GM13977 (cell line): ENCODE measurements at places on chromosomes 7 and 10.

- DNase-seq = no peak
These were observed 212.6 kb downstream of the PTPRN2 start for GRCh38 chr7:158375034-158375433.

- DNase-seq = no peak
These were observed 88.7 kb downstream of the ADARB2 start for GRCh38 chr10:1648648-1649047.

GRCh38 chr7:14395860-14396259, 406.4 kb upstream of the ETV1 start:
- DNase-seq = no peak

DNA sequence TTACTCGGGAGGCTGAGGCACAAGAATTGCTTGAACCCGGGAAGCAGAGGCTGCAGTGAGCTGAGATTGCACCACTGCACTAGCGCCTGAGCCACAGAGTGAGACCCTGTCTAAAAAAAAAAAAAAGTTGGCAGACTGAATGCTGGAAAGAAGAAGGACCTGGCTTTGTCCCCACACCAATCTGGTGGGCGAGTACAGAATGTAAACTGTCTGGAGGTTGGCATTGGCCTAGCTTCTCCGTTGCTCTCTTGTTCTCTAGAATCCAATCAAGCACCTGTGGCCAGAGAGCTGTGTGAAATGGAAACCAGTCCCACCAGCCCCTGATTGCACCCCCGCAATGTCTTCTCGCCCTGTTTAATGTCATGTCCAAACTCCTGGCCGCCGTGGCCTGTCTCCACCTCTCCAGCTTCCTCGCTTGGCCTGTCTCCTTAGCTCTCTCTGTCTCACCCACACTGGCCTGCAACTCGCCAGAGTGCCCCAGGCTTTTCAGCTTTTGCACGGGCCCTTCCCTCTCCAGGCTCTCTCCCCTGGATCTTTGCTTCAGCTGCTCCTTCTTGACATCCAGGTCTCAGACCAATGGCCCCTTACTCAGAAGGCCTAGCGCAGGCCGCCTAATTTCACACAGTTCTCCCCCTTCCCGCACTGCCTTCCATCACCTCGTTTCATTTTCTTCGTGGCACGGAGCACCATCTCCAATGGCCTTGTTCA, 670 bp upstream of the AGK start:
- DNase-seq = peak; percentile 21

DNA sequence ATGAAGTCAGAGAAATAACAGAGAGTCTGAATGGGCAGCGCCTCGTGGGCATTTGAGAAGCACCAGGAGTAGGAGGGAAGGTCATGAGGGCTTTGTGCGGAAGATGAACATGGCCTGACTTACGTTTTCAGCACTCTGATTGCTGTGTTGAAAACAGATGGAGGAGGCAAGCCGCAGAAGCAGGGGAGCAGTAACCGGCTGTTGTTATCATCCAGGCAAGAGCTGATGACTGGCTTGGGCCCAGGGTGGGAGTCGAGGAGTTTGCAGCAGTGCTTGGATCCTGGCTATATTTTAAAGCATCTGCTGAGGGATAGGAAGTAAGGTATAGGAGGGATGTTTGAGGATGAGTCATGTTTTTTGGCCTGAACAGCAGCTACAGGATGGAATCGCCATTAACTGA, 12.7 kb upstream of the PDLIM1 start:
- no peak for DNase-seq

DNA sequence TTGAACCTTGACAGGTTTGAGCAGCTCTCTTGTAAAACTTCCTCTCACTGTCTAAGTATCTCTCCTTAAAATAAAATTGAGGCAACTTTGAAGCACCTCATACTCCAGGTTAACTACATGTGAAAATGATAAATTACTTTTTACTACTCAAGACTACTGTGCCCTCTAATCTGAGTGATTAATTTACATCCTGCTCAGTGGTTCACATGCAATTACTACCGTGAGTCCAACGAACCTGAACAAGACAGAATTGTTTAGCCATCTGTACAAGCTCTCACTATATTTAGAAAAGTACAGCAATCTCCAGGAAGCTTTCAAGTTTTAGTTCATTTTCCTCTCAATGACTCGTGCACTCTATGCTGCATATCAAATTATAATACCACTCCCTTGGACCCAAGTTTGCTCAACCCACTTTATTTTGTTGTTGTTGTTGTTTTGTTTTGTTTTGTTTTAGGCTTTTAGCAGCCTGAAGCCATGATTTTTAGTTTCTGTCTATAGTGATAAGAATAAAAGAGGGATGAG, 21.2 kb downstream of the PDE1C start:
- DNase-seq = no peak

- no peak for DNase-seq
These were observed 8.3 kb upstream of the RHOBTB1 start for GRCh38 chr10:60952067-60952845.

- DNase-seq = peak; percentile 26
These were observed 20.6 kb downstream of the HYAL4 start for GRCh38 chr7:123865517-123866117.

DNA sequence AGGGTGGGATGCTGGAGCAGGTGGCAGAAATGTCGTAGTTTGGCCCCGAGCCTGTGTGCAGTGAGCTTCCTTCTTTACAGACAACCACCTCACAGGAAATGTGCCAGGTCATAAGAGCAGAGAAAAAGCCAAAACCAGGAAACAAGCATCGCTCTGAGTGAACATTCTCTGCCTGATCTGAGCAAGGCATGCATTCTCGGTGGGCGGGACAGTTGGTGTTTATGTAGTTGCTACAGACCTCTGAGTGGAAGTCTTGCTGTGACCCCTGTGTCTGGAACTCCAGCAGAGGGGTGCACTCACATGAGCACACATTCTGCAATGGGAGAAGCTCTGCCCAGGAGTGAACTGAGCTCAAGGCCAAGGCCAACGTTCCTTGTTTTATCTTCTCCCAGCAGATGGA, 230.1 kb downstream of the TCERG1L start:
- DNase-seq = no peak

GRCh38 chr7:100675581-100676350, 2.2 kb downstream of the GNB2 start:
- DNase-seq = peak; percentile 89

DNA sequence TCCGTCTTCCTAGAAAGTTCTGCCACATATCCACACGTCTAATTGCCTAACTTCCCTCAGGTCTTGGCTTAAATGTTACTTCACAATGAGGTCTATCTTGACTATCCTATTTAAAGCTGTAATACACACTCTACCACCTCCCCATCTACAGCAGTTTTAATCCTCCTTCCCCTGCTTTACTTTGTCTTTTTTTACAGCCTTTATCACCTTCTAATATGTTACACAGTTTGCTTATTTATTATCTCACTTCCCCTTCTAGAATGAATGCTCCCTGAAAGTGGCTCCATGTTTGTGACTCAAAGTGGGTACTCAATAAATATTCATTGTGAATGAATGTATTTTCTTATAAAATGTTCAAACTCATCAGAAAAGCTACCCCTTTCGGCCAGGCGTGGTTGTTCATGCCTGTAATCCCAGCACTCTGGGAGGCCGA, 13.6 kb upstream of the MICU1 start:
- DNase-seq = no peak

- DNase-seq = no peak
These were observed 63.0 kb downstream of the GRID1 start for GRCh38 chr10:86303626-86304025.

GRCh38 chr7:149209518-149210269, 14.3 kb downstream of the ZNF282 start:
- peak; percentile 74 for DNase-seq

DNA sequence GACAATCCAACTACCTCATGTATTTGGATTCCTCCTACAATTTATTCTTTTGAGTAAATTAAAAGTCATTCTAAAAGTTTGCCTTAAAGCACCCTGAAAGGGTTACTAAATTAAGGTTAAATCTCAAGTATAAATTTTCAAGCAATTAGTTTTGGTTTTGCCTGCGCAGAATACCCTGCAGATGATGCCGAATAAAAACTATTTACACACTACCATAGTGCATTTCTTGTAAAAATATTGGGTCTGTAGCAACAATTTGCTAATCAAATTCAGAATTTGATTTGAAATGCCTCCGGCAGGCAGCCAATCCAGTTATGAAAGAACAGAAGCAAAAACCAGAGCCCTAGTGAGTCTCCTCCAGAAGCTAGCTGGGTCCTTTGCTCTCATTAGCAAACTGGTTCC, 122.2 kb downstream of the TWIST1 start:
- DNase-seq = no peak

DNA sequence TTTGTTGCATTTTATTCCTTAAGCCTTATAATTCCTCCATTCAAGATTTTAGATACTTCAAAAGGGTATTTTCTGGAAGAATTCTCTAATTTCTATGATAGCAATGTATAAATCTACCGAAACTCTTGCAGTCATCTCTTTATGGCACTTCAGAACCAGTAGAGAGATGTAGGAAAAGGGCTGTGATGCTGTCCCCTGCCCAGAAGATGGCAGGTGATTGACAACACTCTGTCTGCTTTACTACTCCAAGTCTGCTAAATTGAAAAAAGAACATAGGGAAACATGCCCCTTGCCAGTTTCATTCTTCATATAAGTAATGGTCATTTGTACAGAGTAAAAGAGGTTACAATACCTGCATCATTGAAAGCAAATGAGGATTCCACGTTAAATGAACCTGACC, 5.1 kb downstream of the TCTN3 start:
- DNase-seq = no peak

DNA sequence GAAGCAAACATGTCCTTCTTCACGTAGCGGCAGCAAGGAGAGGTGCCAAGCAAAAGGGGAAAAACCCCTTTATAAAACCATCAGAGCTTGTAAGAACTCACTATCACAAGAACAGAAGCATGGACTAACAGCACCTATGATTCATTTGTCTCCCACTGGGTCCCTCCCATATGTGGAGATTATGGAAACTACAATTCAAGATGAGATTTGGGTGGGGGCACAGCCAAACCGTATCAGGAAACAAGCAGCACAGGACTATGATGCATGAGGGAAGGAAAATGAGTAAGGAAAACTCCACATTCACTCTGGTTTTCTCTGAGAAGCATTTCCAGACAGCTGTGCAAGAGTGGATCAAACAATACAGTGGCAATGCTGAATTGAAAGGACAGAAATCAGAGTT, 81.6 kb downstream of the RSU1 start:
- no peak for DNase-seq

DNA sequence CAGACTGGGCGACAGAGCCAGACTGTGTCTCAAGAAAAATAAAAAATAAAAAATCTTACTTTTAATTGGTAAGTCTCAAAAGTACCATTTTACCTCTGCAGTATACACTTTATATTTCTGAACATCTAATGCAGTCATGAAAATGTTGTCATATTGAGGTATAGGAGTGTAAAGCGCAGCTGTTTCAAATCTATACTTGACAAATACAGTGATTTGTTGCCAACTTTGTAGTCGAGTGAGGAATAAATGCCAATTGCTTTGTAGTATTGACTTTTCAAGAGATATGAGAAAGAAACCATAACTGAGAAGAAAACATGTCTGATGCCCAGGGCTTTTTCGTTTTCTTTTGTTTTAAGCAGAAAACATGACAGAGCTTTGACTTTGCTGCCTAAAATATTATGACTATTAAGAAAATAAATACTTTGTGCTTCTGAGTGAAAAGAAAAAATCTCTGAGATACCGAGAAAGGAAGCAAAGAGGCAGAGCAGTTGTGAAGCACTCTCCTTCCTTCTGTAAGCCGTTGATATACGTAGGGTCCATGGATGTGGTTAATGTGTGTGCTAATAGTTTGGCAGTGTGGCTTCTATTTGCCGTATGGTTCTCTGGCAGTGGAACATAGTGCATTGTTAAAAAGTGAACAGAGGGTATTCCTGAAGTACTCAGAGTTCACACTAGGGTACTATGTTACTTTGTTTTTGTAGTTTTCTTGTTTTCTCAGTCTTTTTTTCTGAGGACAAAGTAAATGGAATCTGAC, 38.2 kb downstream of the AVL9 start:
- DNase-seq = no peak

DNA sequence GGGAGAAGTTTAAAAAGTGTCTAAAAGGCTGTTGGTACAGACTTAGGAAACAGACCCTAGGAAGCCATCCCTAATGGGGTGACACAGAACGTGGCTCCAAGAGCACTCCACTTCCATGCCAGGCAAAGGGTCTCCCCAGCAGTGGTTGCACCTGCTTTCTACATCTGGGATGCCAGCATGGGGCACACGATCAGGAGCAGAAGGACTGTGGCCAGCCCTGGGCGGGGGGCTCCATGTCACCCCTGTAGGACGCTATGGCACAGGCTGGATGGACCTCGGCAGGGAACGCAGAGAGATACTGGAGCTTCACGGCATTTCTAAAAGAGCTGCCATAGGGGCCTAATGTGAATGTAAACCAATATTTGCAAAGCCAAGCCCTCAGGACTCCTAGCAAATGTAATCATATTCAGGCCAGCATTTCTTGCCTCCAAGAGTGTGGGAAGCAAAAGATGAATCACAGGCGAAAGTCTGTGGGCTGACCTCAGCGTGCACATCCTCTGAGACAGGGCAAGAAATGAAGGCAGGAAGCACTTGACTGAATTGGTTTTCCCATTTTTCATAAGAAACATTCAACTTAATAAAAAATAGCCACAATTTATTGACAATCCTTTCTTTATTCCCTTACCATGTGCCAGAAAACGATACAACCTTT, 93.9 kb downstream of the ATXN7L1 start:
- DNase-seq = no peak

DNA sequence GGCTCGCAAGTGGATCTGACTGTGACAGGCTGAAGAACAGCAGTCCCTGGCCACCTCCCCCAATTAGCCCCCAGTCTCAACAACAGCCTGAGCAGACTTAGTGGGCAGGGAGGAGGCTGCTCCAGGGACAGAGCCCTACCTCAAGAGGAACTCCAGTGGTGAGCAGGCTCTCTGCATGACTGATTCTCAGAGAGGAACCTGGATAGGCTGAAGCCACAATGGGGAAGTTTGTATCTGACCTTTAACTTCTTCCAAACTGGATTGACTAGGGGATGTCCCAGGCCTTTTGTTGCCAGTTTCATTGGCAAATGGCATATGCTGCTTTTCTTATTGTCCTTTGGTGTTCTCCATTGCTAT, 93.0 kb downstream of the ARHGAP22 start:
- DNase-seq = no peak

GRCh38 chr7:51517187-51517586, 200.6 kb upstream of the COBL start:
- DNase-seq = no peak

DNA sequence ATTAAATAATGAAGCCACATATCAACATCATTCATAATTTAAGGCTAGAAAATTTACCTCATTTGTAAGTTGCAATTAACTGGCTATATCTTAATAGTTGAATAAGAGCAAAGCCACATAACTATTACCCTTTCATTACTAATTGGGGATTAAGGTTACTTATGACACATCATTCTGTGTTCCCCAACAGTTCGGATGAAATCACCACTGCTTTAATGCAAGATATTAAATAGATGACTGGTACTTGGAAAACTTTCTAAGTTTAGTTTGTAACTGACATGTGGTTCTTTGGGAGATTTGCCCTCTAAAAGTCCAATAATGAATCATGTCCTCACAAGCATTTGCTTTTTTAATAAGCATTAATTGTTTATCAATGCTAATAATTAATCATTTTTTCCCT, 109.1 kb downstream of the MTERF1 start:
- no peak for DNase-seq

DNA sequence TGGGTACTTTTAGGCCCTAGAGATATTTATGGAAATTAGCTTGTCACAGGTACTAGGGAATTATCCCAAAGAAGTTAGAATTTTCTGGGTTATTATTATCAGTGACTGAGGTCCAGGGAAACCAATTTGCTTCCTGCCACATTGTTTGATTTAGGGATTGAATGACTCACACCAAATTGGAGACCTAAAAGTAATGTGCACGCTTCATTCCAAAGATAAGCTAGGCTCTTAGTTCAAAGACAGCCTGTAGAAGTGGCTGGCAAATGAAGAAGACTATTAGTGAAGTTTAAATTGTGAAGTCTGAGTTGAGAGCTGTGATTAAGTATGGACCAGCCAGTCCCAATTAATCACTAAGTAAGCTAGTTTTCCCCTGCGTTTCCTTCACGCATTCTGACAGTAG, 188.1 kb upstream of the MYO3A start:
- no peak for DNase-seq
